Psoas muscle (tissue), 8 donors: ENCODE measurements at places on chromosomes 3 and 15. TPM values are rescaled to one million over a fixed set of nuclear protein-coding genes. Genes with fewer than 3 reads are reported as not detected.

Gene BCL6
- 265 TPM for total RNA-seq

Gene TMEM158
- 1.4 TPM for total RNA-seq

Gene RAB6B
- total RNA-seq = 3.8 TPM

Gene REC114
- total RNA-seq = not detected

Gene SLC28A2
- total RNA-seq = not detected

Gene LYZL4
- total RNA-seq = not detected

Gene FRMD5
- total RNA-seq = not detected

Gene B3GALNT1
- total RNA-seq = 1.7 TPM

Gene ZDHHC3
- total RNA-seq = 22.2 TPM

Gene SCG5
- not detected for total RNA-seq

Gene ABHD6
- 5.0 TPM for total RNA-seq

Gene HAPLN3
- 5.0 TPM for total RNA-seq

Gene CRABP1
- total RNA-seq = not detected

Gene SCG3
- total RNA-seq = not detected

Gene MLH1
- 37.7 TPM for total RNA-seq

Gene TPRG1
- total RNA-seq = 6.1 TPM
